NCI-H1436 treated with DMSO at 0.1 percent for 48 hours (cell line): ENCODE measurements at places on chromosomes 3 and 15.

DNA sequence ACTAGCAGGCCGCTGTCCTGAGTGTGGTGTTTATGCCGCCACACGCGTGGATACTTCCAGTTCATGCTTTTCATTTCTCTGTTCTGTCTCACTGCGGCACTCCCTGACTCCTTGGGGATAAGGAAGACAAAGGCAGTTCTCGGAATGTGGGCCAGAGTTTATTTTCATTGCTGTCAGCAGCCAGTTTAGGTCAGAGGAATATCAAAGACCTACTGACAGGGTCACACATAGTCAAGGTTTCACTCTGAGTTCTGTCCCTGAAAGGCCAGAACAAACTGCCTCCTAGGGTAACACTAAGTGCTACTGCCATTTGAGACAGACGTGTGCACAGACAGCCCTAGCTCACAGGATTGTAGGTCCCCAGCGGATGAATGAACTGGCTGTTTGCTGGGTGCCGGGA, 27.3 kb upstream of the SPTBN5 start:
- no peak for DNase-seq

DNA sequence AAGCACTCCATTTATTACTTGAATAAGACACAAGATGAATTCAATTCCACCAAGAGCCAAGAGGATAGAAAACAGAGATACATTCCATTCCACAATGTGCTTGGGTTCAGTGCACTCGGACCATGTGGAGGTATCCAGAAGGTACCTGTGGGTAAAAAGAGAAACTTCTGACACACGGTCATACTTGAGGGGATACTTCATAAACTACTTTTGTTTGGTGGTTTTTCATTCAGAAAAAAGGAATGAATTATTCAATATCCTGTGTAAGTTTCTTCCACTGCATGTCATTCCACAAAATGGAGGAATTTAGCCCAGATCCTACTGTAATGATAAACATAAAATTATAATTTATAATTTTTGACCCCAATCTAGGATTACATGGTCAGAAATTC, 5.7 kb downstream of the TM4SF1 start:
- DNase-seq, result no peak

GRCh38 chr3:36135863-36136262, 244.4 kb upstream of the STAC start:
- DNase-seq, result no peak

DNA sequence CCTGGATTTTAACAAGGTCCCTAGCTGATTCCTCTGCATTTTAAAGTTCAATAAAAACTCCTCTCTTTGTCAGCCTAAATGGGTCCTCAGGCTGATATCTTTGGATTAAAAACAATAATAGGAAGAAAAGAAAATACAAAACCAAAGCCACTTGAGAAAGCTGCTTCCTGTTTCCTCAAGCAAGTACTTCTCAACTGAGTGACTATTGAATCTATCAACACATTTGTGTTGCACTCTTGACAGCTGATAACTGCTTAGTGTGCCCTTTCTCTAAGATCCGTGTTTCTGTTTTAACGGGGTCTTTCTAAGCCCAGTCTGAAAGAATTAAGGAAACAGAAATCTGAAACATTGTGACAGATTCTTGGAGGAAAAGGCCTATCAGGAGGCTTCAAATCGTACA, 410.7 kb downstream of the GRM7 start:
- no peak for DNase-seq

GRCh38 chr3:12750658-12751071, 8.4 kb downstream of the TMEM40 start:
- no peak for DNase-seq
